ENCODE measurements at places on chromosomes 5 and 9.

DNA sequence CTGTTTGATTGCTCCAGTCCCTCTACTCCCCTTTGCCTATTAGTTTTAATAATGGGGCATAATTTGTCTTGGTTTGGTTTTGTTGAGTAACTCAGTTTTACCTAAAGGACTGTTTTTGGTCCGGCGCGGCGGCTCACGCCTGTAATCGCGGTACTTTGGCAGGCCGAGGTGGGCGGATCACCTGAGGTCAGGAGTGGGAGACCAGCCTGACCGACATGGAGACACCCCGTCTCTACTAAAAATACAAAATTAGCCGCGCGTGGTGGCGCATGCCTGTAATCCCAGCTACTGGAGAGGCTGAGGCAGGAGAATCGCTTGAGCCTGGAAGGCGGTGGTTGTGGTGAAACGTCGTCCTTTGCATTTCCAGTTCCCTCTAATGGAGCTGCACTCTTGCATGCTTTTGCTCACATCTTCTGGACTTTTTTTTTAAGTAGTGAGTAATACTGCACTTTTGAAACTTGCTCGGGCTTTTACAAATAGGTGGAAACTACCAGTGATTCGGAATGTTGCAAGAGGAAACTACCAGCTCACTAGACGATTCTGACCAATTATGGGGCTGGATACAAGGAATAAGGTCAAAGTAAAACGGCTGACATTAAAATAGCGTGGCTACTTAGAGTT is 721 bp upstream of the MAML1 start:
- DNase-seq = no peak

- DNase-seq = no peak
Observed at GRCh38 chr9:114012126-114012525, 66.0 kb downstream of the AMBP start.

DNA sequence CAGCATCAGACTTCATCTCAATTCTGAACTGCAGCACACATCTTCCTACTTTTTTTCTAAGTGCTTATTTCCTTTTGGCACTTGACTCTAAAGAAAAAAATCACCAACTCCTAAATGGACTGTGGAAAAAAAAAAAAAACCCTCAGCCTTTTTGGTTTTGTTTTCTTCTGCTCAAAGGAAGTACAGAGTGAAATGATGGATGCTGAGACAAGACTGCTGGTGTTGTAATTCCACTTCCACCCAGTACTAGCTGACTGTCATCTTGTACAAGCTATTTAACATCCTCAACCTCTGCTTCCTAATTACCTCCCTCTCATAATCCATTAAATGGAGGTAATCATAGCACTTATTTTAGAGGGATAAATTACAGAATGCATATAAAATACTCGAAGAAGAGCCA is 171.5 kb upstream of the GNA14 start:
- DNase-seq = no peak

- DNase-seq = no peak
Observed at GRCh38 chr5:55230086-55230629, 3.0 kb upstream of the MCIDAS start.

DNA sequence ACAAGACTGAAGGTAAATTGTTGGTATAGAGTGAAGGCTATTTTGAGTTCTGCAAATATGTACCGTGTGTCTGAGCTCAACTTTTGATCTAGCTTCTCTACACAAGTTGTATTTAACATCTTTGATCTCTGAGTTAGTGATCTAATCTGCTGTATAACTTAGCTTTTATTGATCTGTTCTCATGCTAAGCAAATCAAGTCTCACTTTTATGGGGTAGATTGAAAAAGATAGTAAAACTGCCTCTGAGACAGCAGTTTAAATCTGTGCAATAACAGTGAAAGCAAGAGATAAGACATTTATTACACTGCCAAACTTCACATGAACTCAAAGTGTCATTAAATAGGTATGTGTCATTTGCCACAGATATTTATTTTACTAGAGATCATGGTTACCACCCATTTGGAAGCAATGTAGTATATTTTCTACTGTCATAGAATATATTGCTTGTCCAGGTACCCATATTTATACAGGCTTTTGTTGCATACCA is 477.3 kb downstream of the ISL1 start:
- no peak for DNase-seq

- no peak for DNase-seq
Observed at GRCh38 chr5:1511651-1512540, 11.9 kb downstream of the LPCAT1 start.

- no peak for DNase-seq
Observed at GRCh38 chr5:133319905-133320520, 268.2 kb downstream of the HSPA4 start.

- peak; percentile 37 for DNase-seq
Observed at GRCh38 chr5:149434162-149435014, 55.3 kb upstream of the IL17B start.

- no peak for DNase-seq
Observed at GRCh38 chr5:39411061-39411460, 13.7 kb downstream of the DAB2 start.

- DNase-seq = no peak
Observed at GRCh38 chr5:143372187-143372829, 31.2 kb downstream of the NR3C1 start.

DNA sequence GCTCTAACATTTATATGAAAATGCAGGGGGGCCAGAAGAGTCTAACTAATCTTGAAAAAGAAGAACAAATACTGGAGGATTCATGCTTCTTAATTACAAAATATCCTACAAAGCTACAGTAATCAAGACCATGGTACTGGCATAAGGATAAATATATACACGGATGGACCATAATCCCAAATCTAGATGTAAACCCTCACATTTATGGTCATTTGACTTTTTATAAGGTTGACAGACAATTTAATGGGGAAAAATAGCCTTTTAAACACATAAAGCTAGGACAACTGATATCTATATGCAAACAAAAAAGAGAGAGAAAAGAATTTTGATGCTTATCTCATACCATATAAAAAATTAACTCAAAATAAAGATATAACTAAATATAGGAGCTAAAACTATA is 55.9 kb downstream of the YIPF5 start:
- DNase-seq = no peak

DNA sequence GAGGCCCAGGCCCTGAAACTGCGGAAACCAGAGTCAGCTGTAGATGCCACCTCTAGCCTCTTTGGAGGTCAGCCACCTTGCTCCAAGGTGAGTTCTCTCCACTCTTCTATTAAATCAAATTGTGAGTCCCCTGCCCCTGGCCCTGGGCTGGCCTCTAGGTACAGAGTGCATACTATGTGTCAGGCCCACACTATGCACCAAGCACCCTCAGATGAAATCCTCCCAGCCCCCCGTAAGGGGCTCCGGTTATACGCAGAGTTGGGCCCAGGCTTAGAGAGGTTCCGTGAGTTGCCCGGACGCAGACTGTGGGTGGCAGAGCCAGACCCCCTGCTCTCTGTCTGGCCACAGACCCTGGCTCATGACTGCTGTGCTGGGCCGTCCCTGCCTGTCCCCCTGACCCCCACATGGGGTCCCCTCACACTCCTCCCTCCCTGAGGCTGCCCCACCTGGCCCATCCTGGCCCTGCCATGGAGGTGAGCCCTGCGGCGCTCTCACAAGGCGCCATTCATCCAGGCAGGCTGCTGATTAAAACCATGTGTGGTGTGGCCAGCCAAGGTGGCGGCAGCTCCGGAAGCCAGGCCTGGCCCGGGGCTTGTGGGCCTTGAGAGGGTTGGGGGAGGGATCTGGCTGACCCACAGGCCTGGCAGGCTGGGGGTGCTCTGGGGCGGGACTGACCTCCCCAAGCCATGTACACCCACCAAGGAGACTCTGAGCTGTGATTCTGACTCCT is 65.5 kb upstream of the SYNPO start:
- no peak for DNase-seq

DNA sequence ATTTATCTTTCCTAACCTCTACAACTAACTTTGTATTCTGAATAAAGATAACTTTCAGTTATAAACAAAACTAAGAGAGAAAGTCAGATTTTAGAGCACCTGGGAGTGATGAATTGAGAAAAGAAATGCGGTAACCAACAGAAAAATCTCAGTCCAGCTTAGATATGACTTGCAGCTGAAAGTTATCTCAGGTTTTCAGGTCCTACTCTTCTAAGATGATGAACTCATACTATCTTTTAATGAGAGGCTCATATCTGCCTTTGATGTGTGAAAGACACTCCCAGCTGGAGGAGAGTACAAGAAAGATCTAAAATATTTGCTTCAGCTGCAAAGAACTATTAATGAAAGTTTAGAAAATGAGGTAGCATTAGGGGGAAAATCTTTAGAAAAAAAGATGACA is 190.5 kb downstream of the DENND1A start:
- DNase-seq = no peak

GRCh38 chr5:55003432-55004065 is 18.2 kb upstream of the ESM1 start:
- no peak for DNase-seq

DNA sequence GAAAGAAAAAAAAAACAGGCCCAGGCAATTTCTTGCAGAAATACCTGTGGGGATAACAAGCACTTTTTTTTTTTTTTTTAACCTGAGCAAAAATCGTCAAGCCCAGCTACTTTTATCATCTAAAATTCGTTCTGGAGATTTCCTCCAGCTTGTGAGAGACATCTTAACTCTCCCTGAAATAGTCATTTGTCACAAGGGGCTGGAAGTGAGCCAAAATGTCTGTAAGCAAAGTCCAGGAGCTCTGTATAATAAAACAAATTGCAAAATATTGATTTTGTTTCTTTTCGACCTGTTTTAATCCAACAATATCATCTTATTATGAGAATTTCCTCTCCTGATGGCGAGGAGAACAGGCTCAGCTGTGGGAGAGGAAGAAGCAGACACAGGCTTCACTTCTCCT is 168.4 kb downstream of the TTLL11 start:
- DNase-seq = no peak
